ENCODE measurements at places on chromosomes 1 and 21. TPM values are rescaled to one million over a fixed set of nuclear protein-coding genes. Genes with fewer than 3 reads are reported as not detected.

NADK gene
- total RNA-seq, result 30.7 TPM

ADARB1 gene
- 5.9 TPM for total RNA-seq

PDPN gene
- total RNA-seq, result 0.86 TPM

CELSR2 gene
- total RNA-seq, result 0.63 TPM

OR10J1 gene
- total RNA-seq, result not detected

CDK18 gene
- total RNA-seq, result 0.16 TPM

Measured in bronchial smooth muscle cell (primary cell).